CD4-positive, alpha-beta T cell (primary cell): ENCODE measurements at places on chromosomes 11 and 22.

DNA sequence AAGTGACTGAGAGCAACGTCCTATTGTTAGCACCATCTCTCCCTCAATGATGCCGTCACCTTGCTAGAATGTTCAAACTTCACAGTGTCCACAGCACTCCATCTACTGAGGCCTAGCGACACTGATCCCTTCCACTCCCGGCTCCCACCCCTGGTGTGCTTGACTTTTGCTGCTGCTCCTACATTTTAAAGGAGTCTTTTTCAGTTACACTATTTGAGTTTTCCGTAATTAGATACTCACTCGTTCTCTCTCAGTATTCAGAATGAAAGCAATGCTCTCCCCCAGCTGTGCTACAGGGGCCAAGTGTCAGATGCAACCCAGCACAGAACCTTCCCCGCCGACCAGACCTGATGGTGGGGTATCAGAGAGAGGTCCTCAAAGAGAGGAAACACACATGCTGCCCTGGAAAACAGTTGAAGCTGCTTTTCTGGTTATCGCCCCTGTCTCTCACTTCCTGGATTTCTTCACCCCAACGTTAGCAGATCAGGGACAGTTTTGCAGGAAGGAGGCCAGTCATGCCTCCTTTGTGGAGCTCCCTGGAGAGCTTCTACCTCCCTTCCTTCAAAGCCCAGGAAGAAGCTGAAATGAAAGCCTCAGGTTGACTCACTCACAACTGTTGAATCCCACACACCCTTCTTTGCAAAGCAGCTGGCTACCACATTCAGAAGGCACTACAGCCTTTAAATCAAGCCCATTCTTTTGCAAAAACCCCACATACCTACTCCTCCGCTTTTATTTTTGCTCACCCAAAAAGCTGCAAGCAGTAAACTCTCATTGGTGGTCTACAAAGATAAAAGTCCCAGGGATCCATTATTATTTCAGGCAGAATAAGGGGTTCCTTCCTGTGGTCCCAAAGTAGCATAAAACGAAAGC lies 23.5 kb downstream of the LARGE1 start:
- no peak for DNase-seq

- no peak for DNase-seq
Measured at GRCh38 chr11:132228746-132229325, 858.4 kb downstream of the NTM start.

GRCh38 chr11:12914400-12914912 lies 94.7 kb upstream of the RASSF10 start:
- DNase-seq, result peak; percentile 1

GRCh38 chr22:50603511-50604255 lies 3.1 kb downstream of the MAPK8IP2 start:
- no peak for DNase-seq

- DNase-seq, result no peak
Measured at GRCh38 chr22:50570861-50571260, 7.4 kb downstream of the CPT1B start.

DNA sequence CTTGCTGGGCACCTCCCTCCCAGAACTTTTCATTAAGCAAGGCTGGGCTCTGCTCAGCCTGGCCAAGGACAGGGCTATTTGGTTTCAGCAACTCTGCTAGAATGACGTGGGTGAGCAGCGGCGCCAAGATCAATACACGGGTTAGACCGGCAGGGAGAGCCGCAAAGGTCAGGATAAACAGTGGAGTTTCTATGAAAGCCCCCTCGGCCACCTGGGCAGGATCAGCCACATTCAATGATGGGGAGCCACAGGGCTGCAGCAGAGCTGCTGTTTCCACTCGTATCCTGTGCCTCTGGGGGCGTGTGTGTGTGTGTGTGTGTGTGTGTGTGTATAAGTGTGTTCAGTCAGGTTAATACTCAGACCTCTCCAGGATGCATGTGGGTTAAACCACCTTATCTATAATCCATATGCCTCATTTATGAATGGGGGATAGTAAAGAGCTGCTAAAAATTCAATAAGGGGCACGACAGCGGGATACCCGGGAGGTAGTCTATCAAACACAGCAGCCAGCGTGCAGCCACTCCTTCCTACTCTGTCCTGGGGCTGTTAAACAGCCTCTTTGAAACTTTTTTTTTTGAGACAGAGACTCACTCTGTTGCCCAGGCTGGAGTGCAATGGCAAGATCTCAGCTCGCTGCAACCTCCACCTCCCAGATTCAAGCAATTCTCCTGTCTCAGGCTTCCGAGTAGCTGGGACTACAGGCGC lies 34.8 kb downstream of the MYH9 start:
- no peak for DNase-seq

DNA sequence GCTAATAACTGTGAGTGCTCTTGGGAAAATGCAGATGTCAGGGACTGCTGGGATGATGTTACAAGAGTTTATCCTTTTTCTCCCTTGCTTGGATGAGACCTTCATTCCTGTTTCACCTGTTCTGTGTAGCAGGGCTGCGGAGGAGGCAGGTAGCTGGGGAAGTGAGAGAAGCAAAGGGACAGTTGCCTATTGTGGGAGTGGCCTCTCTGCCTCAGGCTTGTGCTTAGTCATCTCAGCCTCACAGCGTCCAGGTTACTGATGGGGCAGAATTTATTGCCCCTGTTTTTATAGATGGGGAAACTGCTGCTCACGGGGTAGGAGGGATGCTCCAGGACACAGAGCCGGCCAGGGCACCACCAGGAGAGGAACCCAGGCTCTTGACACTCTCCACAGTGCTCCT lies 1.7 kb downstream of the STX3 start:
- DNase-seq, result peak; percentile 9
